CD4-positive, alpha-beta T cell treated with Interleukin-6 at 100 ng/mL for 8 hours (primary cell): ENCODE measurements at places on chromosomes 3 and 15.

GRCh38 chr15:80157215-80157614 is 4.4 kb downstream of the FAH start:
- DNase-seq: no peak

- DNase-seq: no peak
Observed at GRCh38 chr15:79124388-79124787, 33.8 kb upstream of the RASGRF1 start.

DNA sequence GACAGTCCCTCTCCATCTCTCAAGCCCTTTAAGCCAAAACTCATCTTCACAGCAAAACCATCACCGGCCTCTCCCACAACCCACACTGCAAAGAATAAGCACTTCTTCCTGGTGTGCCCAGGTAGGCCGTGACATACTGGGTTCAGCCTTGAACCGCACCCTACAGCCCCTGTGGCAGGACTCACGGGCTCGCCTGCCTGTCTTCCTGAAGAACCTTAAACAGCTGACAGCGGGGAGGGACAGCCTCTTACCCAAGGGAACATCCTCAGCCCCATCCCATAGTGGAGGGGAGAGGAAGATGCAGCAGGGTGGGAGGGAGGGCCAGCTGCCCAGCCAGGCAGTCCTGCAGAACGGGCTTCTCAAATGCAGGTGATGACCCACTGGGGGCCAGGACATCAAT is 40.2 kb downstream of the TBC1D2B start:
- no peak for DNase-seq

DNA sequence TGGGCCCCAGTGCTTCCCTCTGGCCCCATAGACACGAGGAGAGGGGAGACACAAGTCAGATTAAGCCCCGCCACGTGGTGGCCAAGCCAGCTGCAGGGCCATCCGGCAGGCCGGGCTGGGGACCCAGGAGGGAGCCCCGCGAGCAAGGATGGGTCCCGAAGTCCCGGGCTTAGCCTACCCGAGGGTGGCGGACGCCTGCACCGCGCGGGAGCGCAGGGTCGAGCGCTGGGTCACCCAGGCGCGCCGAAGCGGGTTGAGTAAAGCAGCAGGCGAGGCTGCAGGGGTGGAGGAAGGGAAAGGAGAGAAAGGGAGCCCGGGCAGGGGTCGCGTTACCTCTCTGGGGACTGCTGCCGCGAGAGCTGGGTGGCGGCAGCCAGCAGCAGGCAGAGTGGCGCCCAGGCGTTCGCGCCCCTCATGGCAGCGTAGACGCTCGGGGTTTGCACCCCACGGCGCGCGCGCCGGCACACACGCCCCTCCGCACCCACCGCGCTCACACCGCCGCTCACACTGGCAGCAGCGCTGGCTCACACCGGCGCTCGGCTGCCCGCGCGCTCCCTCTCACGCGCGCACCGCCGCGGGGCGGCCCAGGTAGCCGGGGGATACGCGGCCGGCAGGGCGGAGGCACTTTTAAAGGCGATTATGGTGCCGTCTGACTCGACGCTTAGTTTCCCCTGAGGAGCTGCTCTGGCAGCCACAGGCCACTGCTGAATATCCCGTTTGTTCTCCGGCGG is at the start of gene PCOLCE2:
Gene PCOLCE2 (minus strand): TSS at position 603 of the 731 bp plus-strand sequence. CDS start 187 bp downstream, at position 416.
- no peak for DNase-seq

- no peak for DNase-seq
Observed at GRCh38 chr15:82315519-82316246, 33.6 kb downstream of the GOLGA6L10 start.

GRCh38 chr3:133956353-133956752 is 60.7 kb upstream of the RAB6B start:
- DNase-seq: no peak

DNA sequence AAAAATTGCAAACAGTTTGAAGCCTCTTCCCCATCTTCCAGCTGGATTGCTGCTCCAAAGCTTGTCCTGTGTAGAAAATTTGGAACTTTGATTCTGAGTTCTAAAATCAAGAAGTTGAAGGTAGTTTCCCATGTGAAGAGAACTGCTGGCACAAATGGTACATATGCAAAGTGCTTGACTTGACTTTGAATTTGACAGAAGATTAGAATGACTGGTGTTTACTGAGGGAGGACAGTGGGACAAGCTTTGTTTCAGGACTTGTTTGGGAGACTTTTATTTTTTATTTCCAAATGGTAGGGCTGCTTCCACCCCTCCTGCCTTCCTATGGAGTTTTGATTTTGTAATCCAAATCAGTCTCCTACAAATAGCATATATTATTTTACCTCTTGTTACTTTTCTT is 7.4 kb downstream of the ZFAND6 start:
- DNase-seq: no peak

GRCh38 chr3:59320080-59320479 is 270.3 kb upstream of the CFAP20DC start:
- no peak for DNase-seq

DNA sequence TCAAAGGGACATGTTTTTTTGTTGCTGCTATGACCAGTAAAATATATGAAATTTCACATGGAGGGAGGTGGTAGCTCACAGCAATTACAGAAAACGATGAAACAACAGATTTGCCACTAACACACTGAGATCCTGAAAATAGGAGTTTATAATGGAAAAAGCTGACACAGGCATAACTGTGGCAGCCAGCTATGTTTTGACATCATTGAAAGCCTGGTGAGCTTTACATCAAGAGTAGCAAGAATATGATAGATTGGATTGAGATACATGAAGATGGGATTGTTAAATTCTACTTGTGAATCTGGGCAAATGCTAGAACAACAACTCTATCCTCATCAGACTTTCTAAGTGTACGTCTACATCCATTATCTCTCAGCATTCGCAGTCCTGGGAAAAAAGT is 760.7 kb downstream of the GRM7 start:
- no peak for DNase-seq

- DNase-seq: peak; percentile 78
Observed at GRCh38 chr3:9946112-9947024, 5.8 kb downstream of the PRRT3 start.

- DNase-seq: no peak
Observed at GRCh38 chr3:18837137-18837755, 311.1 kb upstream of the KCNH8 start.

- no peak for DNase-seq
Observed at GRCh38 chr3:169103951-169104941, 559.3 kb downstream of the MECOM start.

- no peak for DNase-seq
Observed at GRCh38 chr3:135412475-135412874, 553.1 kb upstream of the PPP2R3A start.
